ENCODE measurements at places on chromosomes 2 and 18.

DNA sequence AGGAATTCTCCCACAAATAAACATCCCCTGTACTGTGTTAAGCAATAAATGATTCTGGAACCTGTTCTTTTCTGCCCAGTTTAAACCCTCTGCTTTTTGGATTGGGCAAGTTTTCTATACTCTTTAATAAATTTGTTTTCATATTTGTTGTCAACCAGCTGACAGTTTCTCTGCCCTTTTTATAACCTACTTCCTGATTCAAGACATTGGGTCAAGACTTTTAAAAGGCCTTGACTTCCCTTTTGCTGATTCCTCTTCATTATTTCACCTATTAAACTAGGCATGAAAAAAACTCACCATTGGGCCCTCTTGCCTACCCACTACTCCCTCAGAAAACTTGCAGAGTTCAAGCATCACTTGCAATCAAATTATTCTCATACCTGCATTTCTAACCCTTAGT lies 459.5 kb downstream of the ARHGAP15 start:
- peaks cover 35% of the 10 kb centered on the region for H3K4me1 ChIP-seq
- no peaks in the 10 kb centered on the region for H3K27me3 ChIP-seq
- no peak overlapping the region for H3K4me3 ChIP-seq
- peaks cover 29% of the 10 kb centered on the region for H3K36me3 ChIP-seq
- H3K27ac ChIP-seq, result peak overlapping the region; percentile 20

DNA sequence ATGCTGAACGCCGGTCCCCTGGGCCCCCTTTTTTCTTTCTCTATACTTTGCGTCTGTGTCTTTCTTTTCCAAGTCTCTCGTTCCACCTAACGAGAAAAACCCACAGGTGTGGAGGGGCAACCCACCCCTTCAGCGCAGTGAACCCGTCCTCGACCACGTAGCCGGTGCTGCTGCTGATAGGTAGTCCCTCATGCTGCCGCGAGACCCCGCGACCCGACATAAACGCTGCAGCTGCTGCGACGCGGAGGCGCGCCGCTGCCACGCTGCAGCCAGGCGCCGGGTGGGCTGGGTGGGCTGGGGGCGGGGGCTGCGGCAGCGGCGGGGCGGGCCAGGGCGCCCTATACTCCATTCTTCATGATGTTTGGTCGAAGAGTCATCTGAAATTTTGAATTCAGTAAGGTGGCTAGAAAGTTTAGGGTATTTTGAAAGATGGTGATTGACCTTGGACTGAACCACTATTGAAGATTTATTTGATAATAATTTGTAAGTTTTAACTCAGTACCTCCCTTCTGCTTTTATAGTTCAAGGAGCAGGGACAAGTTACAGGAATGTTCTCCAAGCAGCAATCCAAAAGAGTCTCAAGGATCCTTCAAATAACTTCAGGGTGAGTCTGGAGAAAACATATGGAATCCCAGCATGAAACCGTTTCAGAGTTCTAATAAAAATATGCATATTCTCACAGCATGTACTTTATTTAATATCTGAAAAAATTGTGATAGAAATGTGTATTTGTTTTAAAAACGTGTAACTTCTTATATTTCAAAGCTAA lies 24.1 kb downstream of the CFLAR start:
- no peak overlapping the region for H3K4me3 ChIP-seq
- no peak overlapping the region for H3K27ac ChIP-seq
- peaks cover 25% of the 10 kb centered on the region for H3K4me1 ChIP-seq
- no peak for DNase-seq
- peaks cover 79% of the 10 kb centered on the region for H3K36me3 ChIP-seq

DNA sequence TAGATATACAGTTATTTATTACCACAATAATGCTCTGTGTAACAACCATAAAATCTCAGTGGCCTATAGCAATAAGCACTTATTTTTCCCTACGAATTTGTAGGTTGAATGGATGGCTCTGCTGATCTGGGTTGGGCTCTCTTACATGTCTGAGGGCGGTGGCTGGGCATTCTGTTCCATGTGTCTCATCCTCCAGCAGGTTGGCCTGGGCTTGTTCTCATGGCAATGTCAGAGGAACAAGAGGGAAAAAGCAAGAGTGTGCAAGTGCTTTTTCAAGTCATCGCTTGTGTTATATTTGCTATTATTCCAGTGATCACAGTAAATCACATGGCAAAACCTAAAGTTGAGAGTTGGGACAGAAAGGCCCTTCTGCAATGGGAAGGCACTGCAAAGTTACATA lies 30.4 kb upstream of the MYO3B start:
- H3K27me3 ChIP-seq, result no peaks in the 10 kb centered on the region
- H3K4me3 ChIP-seq, result no peak overlapping the region
- no peak overlapping the region for H3K27ac ChIP-seq
- DNase-seq, result no peak
- no peaks in the 10 kb centered on the region for H3K4me1 ChIP-seq

- no peak for DNase-seq
- no peaks in the 10 kb centered on the region for H3K4me1 ChIP-seq
- peaks cover 35% of the 10 kb centered on the region for H3K27me3 ChIP-seq
- no peak overlapping the region for H3K4me3 ChIP-seq
- H3K36me3 ChIP-seq, result peaks cover 3% of the 10 kb centered on the region
Observed at GRCh38 chr18:47179520-47179919, 3.4 kb upstream of the IER3IP1 start.

GRCh38 chr18:61129001-61129400 lies 204.2 kb upstream of the CDH20 start:
- no peak overlapping the region for H3K27ac ChIP-seq
- H3K4me1 ChIP-seq, result no peaks in the 10 kb centered on the region
- no peak overlapping the region for H3K4me3 ChIP-seq
- peaks cover 2% of the 10 kb centered on the region for H3K36me3 ChIP-seq
- no peaks in the 10 kb centered on the region for H3K27me3 ChIP-seq
- no peak for DNase-seq

- H3K4me1 ChIP-seq, result peaks cover 5% of the 10 kb centered on the region
- H3K36me3 ChIP-seq, result no peaks in the 10 kb centered on the region
- DNase-seq, result no peak
- H3K4me3 ChIP-seq, result no peak overlapping the region
- no peak overlapping the region for H3K27ac ChIP-seq
Observed at GRCh38 chr2:33729353-33729752, 130.3 kb upstream of the FAM98A start.

DNA sequence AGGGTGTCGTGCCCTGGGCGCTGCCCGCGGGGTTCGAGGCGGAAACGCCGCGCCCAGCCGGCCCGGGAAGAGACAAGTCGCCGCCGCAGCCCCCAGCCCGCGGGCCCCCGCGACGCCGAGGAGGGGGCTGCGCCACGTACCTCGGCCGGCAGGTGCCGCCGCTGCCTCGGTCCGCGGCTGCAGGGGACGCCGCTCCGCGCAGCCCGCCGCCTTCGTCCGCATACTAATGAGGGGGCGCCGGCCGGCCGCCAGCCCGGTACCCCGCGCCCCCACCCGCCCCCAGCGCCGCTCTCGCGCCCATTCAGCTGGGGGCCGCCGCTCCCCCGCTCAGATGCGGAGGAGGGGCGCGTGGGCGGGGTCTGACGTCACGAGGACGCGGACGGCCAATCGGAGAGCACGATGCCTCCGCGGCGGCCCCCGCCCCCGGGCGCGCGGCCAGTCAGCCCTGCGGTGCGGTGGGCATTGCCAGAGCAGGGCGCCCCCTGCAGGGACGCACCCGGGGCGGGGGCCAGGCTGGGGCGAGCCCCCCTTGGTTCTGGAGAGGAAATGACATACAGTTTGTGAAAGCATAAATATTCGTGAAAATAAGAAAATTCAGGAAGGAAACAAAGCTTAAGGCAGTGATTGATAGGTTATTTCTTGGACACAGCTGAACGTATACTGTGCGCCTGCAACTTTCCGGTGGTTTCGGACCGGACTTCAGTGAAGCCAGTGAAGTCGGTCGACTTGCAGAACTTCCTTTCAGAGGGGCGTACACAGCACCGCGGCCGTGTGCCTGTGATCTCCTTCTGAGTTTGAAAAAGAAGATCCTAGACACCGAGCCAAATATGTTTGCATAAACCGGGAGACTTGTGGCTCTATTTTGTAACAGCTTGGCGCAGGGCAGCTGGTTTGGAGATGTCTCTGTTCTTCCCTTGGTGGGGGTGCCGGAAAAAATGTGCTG lies at the start of gene ST3GAL5:
Gene ST3GAL5, minus strand, starts transcription at position 307 of the 943 bp plus-strand sequence. Its CDS starts 85 bp downstream, at position 222.
- H3K4me3 ChIP-seq, result peak within 1 kb of the TSS; percentile 97

GRCh38 chr18:73670524-73670923 lies 477.1 kb downstream of the FBXO15 start:
- no peaks in the 10 kb centered on the region for H3K27me3 ChIP-seq
- no peaks in the 10 kb centered on the region for H3K36me3 ChIP-seq
- DNase-seq, result no peak
- no peak overlapping the region for H3K27ac ChIP-seq
- no peak overlapping the region for H3K4me3 ChIP-seq

DNA sequence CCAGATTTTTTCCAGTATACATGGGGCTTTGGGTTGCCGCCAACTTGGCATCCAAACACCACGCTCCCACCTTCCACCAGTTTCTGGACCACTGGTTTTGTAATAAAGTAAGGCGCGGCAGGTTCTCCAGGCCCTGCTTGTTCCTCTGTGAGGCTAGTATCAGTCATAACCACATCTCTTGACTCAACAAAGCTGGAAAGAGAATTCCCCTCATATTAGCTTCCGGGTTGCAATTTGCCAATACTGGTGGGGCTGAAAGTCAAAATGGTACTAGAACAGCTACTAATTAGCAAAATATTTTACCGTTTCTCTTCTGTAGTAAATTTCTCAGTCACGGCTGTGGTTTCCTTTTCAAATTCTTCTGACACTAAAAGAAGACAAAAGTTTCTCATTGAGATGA lies 25.0 kb downstream of the TTN start:
- peaks cover 2% of the 10 kb centered on the region for H3K36me3 ChIP-seq
- H3K4me1 ChIP-seq, result no peaks in the 10 kb centered on the region
- H3K27ac ChIP-seq, result no peak overlapping the region
- no peak overlapping the region for H3K4me3 ChIP-seq
- H3K27me3 ChIP-seq, result no peaks in the 10 kb centered on the region
- DNase-seq, result no peak

GRCh38 chr2:54859997-54860701 lies 136.7 kb downstream of the EML6 start:
- H3K27ac ChIP-seq, result no peak overlapping the region
- H3K4me1 ChIP-seq, result no peaks in the 10 kb centered on the region
- no peak overlapping the region for H3K4me3 ChIP-seq
- no peak for DNase-seq

DNA sequence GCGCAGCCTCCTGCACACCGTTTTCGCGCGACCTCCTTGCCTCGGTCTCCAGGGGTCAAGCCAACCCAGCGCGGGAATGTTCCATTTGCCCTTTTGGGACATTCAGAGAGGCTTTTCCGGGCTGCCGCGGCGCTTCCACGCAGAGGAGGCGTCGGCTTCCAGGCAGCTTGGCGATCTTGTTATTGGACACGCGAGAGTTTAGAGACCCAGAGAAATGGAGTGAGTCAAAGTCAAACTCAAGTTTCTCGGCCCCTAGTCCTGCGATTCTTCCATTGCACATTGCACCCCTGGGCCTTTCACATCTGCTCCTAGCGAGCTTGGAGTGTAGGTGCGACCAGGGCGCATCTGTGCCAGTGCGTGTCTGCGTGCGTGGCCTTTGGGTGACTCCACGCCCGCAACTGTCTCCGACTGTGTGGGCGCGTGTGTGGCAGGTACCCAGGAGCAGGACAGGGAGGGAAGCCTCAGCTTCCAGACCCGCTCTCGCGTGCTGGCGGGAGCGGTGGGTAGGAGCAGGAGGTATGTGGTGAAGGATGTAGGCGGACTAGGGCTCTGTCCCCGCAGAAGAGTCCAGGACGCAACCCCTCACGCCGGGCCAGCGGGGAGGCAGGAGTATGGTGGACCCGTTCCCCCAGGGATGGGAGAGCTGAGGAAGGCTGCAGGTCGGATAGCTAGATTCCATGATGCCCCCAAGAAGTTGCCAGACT lies 13.5 kb downstream of the SIX3 start:
- H3K36me3 ChIP-seq, result no peaks in the 10 kb centered on the region
- DNase-seq, result no peak

DNA sequence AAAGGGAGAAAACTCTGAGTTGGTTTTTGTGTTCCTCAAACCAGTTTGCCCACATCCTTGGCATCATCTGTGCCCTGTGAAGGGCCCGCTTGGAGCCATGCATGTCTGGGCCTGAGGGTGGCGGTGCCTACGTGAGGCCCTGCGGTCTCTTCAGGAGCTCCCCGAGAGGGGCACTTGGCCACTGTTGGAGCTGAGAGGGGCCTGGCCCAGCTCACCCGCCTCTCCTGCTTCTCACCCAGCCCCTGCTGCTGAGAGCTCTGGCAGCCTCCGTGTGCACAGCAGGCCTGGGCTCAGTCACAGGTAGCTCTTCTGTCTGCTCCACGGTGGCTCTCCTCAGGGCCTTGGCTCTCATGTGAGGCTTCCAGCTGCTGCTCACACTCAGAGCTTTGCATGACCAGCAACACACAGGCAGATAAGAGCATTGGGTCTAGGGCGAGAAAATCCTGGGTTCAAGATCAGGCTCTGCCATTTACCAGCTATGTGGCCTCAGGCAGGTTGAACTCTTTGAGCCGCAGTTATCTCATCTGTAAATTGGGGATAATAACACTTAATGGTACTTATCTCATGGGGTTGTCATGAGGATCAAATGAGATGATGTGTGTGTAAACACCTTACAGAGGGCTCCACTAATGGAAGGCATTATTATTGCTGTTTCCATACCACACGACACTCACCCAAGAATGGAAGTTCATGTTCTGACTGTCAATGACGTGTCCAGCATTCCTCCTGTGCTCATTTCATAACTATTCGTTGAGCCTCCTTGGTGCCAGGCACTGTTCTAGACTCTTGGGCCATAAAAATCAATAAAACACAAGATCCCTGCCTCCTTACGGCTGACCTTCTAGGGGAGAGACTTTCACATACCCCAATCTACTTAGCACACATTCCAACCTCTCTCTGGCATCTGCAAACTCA lies 41.6 kb upstream of the PLB1 start:
- H3K4me3 ChIP-seq, result no peak overlapping the region
- H3K27me3 ChIP-seq, result no peaks in the 10 kb centered on the region
- H3K27ac ChIP-seq, result peak overlapping the region; percentile 6
- DNase-seq, result no peak

GRCh38 chr2:63735931-63736330 lies 105.8 kb upstream of the UGP2 start:
- no peak overlapping the region for H3K27ac ChIP-seq
- no peaks in the 10 kb centered on the region for H3K4me1 ChIP-seq
- no peak for DNase-seq
- H3K27me3 ChIP-seq, result peaks cover 15% of the 10 kb centered on the region
- H3K36me3 ChIP-seq, result no peaks in the 10 kb centered on the region

DNA sequence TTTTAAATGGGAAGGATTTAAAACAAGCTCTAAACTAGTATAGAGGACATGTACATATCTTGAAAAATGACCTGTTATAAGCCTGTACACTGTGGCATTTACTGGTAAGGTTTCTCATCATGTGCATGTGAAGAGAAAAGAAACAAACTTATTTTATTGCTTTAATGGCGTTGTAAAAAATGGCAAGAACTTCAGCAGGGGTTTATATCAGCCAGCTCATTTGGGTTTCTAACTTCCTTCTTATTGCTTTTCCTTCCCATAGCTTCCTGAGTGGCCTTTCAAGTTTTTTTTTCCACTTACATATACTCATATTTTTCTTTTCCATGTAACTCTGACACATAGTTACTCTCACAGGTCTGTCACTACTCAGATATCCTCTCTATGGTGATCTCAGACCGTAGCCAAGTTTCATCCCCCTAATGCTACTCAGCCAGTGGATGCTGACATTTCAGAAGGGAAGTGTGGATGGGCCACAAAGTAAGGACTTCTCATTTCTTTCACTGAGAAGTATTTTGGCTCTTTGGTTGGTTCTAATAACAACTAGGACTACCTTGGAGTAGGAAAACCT lies 198.2 kb downstream of the PARD3B start:
- no peaks in the 10 kb centered on the region for H3K4me1 ChIP-seq
- H3K27ac ChIP-seq, result no peak overlapping the region
- H3K27me3 ChIP-seq, result no peaks in the 10 kb centered on the region

GRCh38 chr2:17644997-17645720 lies 104.7 kb downstream of the VSNL1 start:
- no peaks in the 10 kb centered on the region for H3K4me1 ChIP-seq
- no peak overlapping the region for H3K27ac ChIP-seq
- no peak for DNase-seq
- no peaks in the 10 kb centered on the region for H3K27me3 ChIP-seq
- H3K4me3 ChIP-seq, result no peak overlapping the region

All from central memory CD8-positive, alpha-beta T cell (primary cell).